ENCODE measurements at places on chromosomes 13 and 19.

- peak; percentile 73 for DNase-seq
These were observed 25.2 kb upstream of the IGSF23 start for GRCh38 chr19:44587963-44588770.

DNA sequence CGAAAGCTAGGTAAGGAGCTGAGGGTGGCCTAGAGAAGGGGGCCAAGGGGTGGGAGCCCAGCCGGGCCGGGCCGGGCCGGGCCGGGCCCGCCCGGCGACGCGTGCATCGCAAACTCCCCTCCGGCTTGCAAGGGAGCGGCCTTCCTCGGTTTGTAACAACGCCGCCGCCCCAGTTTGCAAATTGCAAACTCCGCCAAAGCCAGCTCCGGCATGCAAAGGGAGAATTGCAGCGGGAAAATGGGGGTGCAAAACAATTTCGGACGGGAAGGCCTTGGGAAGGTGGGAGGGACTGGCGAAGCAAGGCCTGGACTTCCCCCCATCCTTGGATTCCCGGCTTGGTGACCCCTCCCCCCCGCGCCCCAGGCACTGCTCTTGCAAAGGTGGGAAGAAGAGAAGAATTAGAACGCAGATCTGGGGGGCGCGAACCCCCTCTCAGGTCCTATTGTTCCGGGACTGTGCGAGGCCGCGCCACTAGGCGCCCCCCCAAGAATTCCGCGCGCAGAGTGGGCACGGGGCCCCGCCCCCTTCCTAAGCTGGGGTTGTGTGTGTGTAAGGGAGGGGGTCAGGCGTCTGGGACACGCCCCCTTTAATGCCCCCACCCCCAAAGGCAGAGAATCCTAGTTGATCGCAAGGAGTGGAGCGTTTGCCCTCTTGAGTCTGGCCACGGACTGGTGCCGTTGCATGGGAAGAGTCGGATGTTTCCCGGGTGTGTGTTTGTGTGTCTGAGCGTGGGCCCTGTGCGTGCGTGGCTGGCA is 926 bp downstream of the PRR12 start:
- peak; percentile 71 for DNase-seq

DNA sequence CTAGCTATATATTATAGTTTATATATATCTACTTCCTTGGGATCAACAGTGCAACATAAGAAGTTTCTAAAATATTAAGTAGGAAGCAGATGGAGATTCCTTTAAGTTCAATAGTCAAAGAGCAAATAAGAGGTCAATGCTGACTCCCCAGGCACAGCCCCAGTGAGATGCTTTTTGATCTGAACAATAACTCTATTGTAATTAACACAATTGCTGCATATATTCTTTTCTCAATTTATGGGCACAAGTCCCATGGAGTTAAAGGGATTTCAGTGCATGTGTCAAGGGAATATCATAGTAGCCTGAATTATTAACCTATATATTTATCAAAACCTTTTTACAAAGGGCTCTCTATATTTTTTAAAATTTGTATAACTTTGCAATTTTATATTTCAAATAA is 180.8 kb downstream of the SPRY2 start:
- DNase-seq: no peak

DNA sequence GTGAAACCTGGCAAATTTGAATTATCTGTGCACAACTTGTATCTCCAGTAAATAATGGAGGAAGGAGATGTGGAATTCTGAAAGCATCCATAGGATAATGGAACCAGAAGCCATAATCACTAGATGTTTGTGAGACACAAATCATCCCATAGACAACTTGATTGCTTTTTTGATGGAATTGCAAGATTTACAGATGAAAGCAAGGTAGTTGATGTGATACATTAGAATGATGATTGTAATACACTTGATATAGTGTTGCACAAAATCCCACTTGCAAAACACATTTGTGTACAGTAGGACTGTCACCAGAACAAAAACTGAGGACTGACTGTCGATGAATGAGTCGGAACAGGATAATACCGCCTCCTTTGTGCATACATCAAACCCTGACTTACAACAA is 178.3 kb downstream of the IRS2 start:
- no peak for DNase-seq

- DNase-seq: no peak
These were observed 4.2 kb downstream of the CLIP3 start for GRCh38 chr19:36028313-36029041.

DNA sequence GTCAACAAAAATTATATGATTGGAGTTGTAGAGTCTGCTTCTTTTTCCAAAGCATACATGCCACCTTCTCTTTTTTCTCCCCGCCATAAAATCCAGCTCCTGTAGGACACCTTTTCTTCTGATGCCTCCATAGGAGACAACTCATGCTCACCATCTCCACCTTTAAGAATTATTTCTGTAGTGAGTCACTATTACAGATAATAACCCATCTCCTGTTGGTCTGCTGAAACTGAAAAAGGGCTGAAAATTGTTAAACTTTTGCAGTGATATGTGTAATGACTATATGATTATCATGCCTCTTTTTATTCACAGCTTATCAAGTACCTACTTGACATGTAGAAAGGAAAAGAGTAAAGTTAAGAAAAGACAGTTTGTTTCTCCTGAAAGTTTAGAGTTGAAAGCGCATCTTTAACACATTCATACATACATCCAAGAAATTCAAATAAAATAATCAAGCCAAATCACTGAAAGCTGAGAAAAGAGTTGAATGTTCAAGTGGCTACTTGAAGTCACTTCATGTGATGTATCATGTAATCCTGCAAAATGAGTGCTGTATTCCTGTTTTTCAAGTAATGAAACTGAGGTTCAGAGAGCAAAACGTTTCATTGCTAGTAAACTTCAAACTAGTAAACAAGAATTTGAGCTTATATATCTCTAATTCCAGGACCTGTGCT is 35.5 kb upstream of the LPAR6 start:
- DNase-seq: no peak

- no peak for DNase-seq
These were observed 5.5 kb upstream of the ZNF580 start for GRCh38 chr19:55635334-55635717.

GRCh38 chr19:2217591-2217990 is 18.5 kb downstream of the PLEKHJ1 start:
- no peak for DNase-seq

- DNase-seq: no peak
These were observed 22.5 kb downstream of the SAFB start for GRCh38 chr19:5645409-5645808.

DNA sequence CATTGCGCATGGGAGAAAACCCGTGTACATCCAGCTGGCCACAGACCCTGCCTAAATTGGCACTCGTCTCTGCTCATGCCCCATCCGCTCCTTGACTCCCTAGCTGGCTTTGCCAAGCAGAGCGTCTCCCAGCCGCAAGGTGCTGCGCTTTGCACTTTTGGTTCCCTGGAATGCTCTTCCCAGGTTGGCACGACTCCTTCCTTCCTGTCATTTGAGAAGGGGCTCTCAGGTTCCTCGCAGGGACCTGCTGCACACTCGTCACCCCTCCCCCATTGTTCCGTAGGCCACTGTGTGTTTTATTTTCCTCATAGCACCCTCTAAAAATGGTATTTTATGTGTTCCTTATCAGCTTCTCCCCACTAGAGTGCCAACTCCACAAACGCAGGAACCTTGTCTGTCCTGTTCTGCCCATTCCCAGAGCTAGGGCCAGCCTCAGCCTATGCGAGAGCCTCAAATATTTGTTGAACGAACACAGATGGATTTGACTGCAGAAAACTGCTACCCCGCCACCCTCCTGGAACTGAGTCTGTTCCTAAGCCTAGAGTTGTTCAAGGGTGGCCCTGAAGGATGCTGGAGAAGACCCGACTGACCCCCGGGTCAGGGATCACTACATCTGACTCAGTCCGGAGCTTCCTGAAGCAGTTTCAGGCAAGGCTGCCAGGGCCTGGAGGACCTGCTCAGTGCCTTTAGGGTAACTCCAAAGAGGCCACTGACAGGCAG is 8.4 kb upstream of the CEBPA start:
- DNase-seq: no peak

DNA sequence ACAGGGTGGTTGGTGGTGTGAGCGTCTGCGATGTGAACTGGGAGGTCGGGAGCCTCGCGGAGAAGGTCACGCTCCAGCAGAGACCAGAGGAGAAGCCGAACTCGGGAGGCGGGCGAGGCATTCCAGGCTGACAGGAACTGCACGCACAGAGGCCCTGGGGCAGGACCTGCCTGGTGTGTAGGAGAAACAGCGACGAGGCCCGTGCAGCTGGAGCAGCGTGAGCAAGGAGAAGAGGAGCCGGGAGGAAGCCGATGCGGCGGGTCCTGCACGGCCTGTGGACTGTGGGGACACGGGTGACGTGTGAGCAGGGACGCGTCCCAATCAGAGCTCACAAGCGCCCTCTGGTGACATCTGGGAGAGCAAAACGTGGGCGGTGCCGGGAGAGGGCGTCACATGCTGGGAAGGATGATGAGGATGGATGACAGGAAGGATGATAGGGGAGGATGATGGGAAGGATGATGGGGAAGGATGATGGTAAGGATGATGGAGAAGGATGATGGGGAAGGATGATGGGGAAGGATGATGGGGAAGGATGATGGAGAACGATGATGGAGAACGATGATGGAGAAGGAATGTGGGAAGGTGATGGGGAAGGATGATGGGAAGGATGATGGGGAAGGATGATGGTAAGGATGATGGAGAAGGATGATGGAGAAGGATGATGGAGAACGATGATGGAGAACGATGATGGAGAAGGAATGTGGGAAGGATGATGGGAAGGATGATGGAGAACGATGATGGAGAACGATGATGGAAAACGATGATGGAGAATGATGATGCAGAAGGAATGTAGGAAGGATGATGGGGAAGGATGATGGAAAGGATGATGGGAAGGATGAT is 16.1 kb upstream of the MADCAM1 start:
- DNase-seq: peak; percentile 69

DNA sequence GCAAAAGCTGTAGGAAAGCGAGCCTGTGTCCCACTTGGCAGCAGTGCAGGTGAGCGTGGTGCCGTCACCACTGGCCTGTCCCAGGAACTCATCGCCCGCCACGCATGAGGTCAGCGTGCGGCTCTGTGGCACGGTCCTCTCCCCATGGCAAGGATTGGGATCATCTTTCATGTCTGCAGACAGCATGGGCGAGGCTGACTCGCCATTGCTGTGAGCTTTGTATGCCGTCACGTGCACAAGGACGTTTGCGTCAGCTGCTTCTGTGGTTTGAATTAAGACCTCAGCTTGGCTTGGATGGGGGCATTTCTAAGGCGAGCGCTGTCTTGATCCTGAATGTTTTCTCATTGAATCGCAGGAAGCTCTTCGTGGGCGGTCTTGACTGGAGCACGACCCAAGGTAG is 9.8 kb downstream of the DAZAP1 start:
- no peak for DNase-seq

DNA sequence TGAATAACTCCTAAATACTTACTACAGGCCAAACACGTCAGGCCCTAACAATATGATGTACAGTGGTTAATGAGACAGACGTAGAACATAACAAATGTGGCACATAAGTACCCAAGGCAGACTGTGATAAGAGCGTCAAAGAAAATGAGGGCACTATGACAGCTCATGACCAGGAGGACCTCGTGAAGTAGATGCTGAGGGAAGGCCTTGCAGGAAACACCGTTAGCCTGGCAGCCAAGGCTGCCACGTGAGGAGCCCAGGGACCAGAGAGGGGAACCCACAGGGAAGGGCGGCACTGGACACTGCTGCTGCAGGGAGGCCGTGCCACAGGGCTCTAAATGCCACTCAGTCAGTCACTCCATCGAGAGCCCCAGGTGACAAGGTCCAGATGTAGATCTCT is 5.7 kb downstream of the TUBGCP3 start:
- DNase-seq: no peak

DNA sequence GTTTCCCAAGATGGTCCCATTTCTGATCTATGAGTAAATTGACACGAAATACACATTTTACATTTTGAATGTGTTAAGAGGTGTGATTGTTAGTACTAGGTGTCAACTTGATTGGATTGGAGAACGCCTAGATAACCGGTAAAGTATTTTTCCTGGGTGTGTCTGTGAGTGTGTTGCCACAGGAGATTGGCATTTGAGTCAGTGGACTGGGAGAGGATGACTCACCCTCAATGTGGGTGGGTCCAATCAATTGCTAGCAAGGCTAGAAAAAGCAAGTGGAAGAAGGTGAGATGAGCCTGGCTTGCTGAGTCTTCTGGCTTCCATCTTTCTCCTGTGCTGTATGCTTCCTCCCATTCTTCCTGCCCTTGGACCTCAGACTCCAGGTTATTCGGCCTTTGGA is 960.7 kb upstream of the PCDH9 start:
- DNase-seq: no peak

DNA sequence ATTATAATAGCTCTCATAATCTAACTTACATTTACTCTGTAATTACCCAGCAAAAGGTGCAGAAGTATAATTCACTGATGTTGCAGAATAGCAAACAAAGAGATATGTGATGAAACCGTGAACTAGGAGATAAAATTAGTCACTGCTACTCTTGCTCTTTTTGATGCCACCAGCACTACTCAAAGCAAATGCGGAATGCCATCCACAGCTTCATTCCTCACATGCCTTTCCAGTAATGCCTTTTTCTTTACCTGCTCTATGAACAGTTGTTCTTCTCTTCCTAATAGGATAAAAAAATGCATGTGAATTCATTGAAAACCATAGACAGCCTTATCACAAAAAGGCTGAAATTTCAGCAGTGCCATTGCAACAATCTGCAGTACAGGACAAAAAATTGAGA is 1129.5 kb downstream of the DIAPH3 start:
- DNase-seq: no peak

- no peak for DNase-seq
These were observed 25.6 kb upstream of the PCCA start for GRCh38 chr13:100063333-100063732.

GRCh38 chr13:40522282-40522681 is 144.2 kb downstream of the FOXO1 start:
- DNase-seq: no peak

GRCh38 chr19:54287456-54287855 is 6.5 kb upstream of the LILRB2 start:
- DNase-seq: no peak

- no peak for DNase-seq
These were observed 8.5 kb upstream of the PROZ start for GRCh38 chr13:113149711-113150549.
